ENCODE measurements at places on chromosomes 11 and 22.

GRCh38 chr11:47788181-47788580, 21.0 kb upstream of the FNBP4 start:
- no peak for DNase-seq

- no peak for DNase-seq
Observed at GRCh38 chr22:33562501-33562900, 357.8 kb downstream of the LARGE1 start.

DNA sequence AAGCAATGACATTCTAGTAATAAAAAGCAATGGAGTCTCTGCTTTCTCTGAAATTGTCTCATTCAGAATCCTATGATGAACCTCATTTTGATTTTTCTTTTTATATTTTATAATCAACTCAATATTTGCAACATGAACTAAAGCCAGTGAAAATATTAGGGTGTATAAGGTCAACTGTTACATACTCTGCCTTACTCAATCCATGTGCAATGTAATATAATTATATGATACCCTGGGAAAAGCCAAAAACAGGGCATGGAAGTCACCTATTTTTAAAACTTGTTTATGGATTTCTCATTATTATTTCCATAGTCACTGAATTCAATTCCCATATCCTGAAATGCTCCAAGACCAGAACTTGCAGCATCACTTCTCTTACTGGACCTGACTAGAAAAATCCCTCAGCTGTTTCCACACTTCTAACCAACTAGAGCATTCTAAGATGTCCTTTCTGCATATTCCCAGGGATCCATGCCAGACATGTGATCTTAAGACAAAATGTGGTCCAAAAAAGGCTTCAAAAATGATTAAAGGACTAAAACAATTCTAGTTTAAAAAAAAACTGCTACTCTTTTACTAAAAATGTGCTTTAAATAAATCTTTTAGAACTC, 97.3 kb downstream of the GUCY1A2 start:
- DNase-seq: no peak

DNA sequence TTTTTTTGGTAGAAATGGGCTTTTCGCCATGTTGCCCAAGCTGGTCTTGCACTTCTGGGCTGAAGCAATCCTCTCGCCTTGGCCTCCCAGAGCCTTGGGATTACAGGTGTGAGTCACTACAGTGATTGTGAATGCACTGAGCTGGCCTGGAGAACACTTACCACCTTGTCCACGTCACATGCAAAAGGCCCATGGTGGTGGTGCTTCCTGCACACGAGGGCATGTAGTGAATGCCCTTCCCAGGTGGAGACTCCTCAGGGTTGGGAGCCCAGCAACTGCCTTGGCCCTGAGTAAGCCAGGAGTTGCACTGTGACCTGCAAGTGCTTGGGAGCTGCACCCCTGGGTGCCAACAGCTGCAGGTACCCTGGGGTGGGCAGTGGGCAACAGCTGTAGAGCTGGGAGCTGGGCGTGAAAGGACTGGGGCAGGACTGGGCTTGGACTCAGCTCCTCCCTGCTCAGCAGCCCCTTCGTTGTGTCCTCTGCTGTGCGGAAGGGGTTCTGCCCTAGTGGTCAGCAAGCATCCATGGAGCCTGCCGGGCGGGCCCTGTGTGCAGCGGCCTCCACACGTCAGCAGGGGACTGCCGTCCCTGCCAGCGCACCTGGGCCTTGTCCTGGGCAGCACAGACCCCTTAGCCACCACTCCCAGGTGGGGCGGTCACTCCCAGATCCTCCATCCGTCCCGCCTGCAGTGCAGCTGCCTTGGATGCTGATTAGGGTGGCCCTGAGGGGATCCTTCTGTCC, 9.3 kb upstream of the ADORA2A start:
- no peak for DNase-seq

- DNase-seq: no peak
Observed at GRCh38 chr22:28239941-28240340, 320.9 kb upstream of the PITPNB start.

DNA sequence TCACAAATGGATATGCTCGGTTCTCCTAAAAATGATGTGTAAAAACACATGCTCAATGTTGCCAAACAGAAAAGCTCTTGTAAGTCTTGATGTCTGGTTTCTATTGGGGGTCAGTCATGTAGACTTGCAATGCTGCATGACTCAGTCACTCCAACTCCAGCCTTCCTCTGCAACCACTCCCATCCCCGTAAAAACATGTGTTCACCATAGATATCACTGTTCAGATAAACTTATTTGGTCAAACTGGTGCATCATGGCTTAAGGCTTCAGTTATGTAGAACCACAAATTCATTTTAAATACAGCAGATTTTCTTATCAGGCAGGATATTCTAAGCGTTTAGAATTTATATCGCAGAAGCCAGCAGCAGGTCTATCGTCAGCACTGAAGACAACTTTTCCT, 298.4 kb upstream of the LUZP2 start:
- no peak for DNase-seq

DNA sequence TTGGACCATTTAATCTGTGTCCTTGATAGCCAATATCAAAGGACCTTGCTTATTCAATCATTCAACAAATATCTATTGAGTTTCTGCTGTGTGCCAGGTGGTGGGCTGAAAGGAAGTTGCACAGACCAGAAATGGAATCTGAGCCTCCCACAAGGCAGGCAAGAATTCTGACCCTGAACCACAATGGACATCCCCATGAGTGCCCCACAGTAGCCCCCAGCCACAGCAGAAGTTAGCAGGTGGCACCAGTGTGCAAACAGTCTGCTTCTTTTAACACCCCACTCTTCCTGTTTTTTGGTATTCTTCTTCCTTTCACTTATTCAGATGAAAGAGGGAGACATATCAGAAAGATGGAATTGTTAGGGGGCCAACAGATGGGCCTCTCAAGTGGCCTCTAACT, 12.2 kb upstream of the SERPING1 start:
- no peak for DNase-seq

DNA sequence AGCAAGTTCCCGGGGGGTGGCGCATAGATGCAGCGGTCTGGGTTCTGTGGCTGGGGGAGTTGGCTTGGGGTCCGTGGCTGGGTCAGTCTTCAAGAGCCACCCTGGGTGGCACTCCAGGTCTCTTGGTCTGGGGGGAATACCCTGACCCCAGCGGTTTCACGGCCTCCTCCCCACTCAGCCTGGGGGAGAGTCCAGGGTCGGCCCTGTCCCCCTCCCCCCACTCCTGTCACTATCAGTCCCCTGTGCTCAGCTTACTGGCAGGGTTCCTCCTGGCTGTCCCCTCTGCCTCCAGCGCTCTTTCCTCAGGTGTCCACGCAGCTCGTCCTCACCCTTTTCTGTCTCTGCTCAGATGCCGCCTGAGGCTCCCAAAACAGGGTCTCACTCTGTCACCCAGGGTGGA, 68.5 kb upstream of the PARVG start:
- DNase-seq: no peak

GRCh38 chr11:17719028-17719937, at the start of gene MYOD1:
MYOD1 (plus strand) TSS chr11:17719571; CDS start chr11:17719783, 212 bp downstream.
- no peak for DNase-seq

GRCh38 chr11:112623057-112623456, 338.2 kb upstream of the NCAM1 start:
- no peak for DNase-seq

DNA sequence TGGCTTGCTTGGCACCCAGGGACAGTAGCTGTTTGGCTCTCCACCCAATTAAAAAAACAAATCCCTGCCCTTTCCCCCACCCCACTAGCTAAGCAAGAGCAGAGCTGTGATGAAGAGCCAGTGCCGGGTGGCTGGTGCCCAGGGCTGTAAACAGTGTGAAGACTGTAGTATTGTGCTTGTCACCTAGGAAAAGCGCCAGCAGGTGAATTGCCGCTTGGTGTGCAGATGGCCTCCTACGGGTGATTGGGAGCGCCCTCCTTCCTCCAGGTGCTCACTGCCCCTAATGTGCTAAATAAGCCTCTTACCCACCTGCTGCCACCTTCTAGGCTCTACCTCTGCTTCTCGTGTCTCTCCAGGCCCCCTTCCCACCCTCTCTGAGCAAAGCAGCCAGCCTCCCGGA, 18.4 kb upstream of the RAPSN start:
- no peak for DNase-seq

DNA sequence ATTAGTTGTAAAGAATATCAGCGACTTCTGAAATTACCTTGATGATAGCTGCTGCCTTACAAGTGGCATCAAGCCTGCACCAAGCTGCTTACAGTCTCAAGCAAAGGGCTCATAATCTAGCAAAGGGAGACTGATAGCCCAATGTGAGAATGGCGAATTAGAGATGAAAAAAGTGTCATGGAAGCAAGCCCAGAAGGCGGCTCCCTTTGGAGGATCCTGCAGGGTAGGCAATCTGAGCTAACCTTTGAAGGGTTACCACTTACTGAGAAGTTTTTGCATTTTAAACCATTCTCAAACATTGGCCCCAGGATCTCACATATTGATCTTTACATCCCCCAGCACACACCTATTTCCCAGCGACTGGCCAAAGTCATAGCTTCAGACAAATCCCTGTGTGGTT, 18.5 kb downstream of the GAB2 start:
- no peak for DNase-seq

DNA sequence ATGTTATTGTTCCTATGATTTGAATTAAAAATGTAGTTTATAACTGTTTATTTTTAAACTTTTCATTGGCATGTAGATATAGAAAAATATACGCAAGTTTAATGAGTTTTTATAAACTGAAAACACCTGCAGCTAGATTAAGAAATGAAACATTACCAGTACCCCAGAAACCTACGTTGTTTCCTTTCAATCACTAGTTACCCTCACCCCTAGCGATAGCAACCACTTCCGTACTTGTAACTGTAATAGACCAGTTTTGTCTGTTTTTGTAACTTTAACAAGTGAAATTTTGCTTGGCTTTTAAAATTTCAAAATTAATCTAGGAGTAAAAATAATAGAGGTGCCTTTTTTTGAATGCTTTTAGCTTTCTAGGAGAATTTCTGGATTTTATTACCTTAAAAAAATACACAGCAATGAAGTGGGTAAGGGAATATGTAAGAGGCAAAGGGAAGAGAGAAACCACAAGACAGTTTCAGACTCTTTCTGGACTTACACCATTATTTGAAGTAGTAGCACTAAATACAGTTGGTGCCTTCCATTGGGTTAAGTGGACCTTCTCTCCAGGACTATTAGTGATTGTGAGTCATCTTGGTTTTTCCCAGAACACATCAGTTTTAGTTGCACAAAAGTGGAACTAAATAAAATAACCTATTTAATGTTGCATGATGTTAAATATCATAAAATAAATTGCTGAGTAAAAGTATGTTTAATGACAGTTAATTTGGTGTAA, 18.7 kb upstream of the NAT10 start:
- no peak for DNase-seq

DNA sequence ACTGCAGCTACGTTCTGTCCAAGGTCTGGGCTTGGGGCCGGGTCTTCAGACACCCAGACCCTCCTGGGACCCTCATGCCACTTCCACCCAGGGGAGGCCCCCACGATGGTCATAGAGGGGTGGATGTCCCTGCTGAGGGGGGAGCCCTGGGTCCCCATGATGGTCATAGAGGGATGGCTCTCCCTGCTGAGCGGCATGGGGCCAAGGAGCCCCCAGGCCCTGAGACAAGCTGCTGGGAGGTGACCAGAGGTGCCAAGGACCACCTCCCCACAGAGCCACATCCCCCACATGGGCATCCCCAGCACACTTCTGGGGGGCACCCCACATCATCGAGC, 7.2 kb downstream of the MUC5B start:
- DNase-seq: no peak

- no peak for DNase-seq
Observed at GRCh38 chr11:60003729-60004128, 13.3 kb upstream of the OOSP4B start.

DNA sequence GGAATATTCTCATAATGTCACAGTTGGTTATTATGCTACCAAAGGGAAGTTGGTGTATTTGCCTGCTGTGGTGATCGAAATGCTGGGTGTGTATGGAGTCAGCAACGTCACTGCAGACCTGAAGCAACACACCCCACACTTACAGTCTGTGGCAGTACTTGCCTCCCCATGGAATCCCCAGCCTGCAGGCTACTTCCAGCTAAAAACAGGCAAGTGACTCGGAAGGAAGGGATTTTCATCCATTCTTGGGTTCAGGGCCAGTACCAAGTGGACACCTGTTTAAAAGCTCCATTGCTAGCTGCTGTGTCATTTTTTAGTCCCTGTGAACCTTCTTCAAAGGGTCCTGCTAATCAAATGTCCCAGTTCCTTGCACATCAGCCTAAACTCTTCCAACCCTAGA, 149.6 kb downstream of the C11orf91 start:
- DNase-seq: no peak

- DNase-seq: no peak
Observed at GRCh38 chr11:79090191-79090705, 350.6 kb downstream of the TENM4 start.

DNA sequence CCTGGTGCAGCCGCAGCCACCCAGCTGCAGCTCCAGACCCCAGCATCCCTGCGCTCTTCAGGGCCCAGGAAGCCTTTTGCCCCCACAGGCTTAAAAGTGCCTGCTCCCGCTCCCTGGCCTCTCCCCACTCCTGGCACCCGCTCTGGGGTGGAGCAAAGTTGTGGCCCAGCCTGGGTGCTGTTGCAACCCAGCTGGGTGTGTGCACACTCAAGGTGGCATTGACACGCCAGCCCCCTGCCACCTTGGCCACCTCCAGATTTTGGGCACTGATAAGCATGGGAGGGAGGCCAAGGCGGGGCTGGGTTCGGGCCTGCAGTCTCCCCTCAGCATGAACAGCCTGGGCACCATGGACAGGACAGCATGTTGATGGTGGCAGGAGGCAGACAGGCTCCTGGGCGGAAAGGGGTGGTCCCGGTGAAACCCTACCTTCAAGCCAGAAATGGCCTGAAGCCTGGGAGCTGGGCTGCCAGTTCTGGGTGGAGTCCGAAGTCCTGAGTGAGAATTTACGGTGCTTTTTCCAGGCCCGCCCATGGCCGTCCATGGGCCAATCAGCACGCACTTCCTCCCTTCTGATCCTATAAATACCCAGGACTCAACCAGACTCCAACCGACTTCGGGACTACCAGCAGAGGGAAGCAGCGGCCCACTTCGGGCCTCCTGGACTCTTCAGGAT, 23.6 kb upstream of the RNASEH2C start:
- no peak for DNase-seq

GRCh38 chr22:17744430-17744829, 29.8 kb downstream of the BID start:
- no peak for DNase-seq

DNA sequence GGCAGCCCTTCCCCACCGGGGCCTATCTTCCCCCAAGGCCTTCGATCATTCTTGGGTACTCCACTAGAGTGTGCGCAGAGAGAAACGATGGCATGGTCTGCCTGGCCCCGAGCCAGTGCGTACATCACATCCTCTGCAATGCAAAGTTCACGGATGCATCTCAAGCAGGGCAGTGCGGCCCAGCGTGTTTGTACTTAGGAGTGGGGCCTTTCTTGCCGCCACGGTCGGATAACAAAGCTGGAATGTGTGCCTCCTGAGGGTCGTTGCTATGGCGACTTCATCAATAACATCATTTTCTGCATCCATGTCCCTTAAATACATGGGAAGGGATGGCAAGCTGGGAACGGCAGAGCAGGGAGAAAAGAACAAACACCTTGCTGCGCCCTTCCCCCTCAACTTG, 73.9 kb downstream of the SCUBE1 start:
- DNase-seq: no peak

- no peak for DNase-seq
Observed at GRCh38 chr11:117618302-117618981, 178.6 kb downstream of the DSCAML1 start.
